ENCODE measurements at places on chromosomes 4 and X. TPM values are rescaled to one million over a fixed set of nuclear protein-coding genes. Genes with fewer than 3 reads are reported as not detected.

The HTATSF1 gene
- total RNA-seq, result 60.9 TPM

The ADGRG4 gene
- 0.25 TPM for total RNA-seq

The RNF212 gene
- 7.9 TPM for total RNA-seq

The LNX1 gene
- 11.8 TPM for total RNA-seq

The MAMLD1 gene
- total RNA-seq, result 3.2 TPM

The BCORL1 gene
- total RNA-seq, result 6.1 TPM

The ABLIM2 gene
- total RNA-seq, result 15.5 TPM

The PNMA6A gene
- total RNA-seq, result 1.2 TPM

The SPOCK3 gene
- 0.74 TPM for total RNA-seq

The COX7B gene
- 483 TPM for total RNA-seq

The GJB1 gene
- not detected for total RNA-seq

The ATP1B4 gene
- 0.74 TPM for total RNA-seq

The EDA gene
- 6.1 TPM for total RNA-seq

The RHOXF2B gene
- not detected for total RNA-seq

The CXXC4 gene
- total RNA-seq, result 0.74 TPM
